ENCODE measurements at places on chromosomes 1 and 21.

DNA sequence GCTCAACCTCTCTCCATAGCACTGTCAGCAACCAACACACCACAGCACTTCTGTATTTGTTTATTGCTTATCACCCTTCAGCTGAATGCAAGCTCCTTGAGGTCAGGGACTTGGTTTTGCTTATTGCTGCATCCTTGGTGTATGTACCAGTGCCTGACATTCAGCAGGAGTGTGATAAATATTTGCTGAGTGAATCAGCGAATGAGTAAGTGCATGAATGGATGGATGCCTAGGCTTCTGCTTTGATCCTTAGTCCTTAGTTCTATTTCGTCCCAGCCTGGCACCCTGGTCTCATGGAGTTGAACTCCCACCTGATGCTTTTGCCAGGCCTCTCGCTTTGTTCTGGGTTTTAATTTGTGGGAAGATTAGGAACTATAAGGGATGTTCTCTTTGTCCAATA is 88.2 kb downstream of the ZSCAN20 start:
- DNase-seq = no peak

DNA sequence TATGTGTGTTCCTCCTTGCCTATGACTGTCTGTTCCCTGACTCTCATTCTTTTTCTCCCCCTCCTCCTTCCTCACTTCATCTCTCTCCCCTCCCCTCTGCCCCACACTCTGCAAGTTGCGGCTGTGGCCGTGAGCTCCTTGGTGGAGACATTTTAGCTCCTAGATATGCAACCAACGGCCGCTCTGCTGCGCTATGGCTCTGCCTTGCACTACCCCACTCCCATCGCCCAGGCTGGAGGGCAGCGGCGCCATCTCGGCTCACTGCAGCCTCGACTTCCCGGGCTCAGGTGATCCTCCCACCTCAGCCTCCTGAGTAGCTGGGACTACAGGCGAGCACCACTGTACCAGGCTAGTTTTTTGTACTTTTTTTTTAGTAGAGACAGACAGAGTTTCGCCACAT is 5.5 kb downstream of the REG4 start:
- DNase-seq = no peak

DNA sequence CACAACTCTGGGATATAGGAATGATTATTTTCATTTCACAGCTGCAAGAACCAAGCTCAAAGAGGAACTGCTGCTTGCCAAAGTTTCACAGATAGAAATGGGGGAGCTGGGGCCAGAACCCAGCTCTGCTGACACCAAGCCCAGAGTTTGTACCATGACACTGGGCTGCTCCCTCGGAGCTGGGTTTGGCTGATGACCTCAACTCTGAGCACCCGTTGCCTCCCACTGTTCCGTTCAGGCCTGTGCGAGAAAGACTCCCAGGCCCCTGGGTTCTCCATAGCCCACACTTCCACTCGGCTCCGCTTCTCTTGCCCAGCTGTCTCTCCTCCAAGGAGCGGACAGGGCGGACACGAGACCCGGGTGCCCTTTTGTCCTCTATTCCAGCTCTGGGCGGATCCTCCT is 55.2 kb downstream of the NGF start:
- DNase-seq = no peak

- no peak for DNase-seq
Measured at GRCh38 chr1:25861316-25862286, 2.3 kb upstream of the AUNIP start.

- no peak for DNase-seq
Measured at GRCh38 chr1:111412839-111413238, 14.7 kb downstream of the OVGP1 start.

DNA sequence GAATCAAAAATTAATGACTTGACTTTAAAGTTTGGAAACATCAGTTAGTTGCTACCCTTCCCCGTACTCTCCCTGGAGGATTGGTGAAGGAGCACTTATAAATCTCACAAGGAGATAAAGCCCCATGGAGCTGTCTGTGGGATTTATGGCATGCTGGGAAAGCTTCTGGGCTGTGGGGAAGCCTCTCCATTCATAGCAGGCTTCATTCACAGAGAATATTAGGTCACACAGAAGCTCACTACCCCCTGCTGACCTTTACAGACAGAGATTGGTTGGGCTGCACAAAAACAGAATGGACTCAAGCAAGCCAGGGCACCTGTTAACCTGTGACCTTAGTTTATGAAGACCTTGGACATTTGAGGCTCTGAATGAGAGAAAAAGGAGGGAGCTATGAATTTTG is 32.1 kb downstream of the RGL1 start:
- DNase-seq = no peak

GRCh38 chr1:53197291-53198200 is 922 bp downstream of the CPT2 start:
- no peak for DNase-seq

DNA sequence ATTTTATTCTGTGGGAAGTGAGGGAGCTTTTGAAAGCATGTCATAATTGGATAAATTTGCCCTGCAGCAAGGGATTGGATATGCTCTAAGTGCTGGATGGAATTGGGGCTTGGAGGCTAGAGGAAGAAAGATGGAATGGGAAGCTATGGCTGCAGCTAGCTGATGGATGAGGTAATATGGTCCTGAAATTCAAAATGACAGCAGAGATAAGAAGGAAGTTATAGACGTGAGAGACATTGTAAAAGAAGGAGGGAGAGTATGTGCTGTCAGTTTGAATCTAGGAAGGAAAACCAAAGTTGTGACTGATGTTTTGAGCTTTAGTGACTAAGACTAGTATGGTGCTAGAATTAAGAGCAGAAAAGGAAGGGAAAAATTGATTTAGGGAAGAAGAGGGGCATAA is 299.9 kb upstream of the SPAG17 start:
- DNase-seq = no peak

GRCh38 chr1:48644905-48645605 is 131.6 kb downstream of the BEND5 start:
- DNase-seq = no peak

GRCh38 chr21:31623664-31624063 is 35.8 kb upstream of the SOD1 start:
- no peak for DNase-seq

DNA sequence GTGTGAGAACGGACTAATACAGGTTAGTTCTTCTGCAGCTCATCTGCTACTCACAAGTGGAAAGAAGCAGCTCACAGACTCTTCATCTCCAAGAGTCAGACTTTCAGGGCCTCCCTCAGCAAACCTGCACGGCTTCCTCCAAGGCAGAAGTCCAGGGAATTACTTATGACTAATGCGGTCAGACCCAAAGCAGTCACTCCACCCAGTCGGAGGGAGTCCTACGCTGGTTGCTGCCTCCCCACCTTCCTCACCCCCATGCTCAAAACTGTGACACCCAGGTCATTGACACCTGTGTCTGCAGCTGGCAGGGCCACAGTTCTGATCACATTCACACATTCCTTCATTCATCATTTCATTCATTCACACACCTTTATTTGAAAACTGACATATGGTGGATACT is 38.4 kb upstream of the PRDM2 start:
- no peak for DNase-seq

- no peak for DNase-seq
Measured at GRCh38 chr1:150925080-150925479, 1.1 kb upstream of the SETDB1 start.

- no peak for DNase-seq
Measured at GRCh38 chr21:33071770-33072306, 1.9 kb downstream of the OLIG1 start.

DNA sequence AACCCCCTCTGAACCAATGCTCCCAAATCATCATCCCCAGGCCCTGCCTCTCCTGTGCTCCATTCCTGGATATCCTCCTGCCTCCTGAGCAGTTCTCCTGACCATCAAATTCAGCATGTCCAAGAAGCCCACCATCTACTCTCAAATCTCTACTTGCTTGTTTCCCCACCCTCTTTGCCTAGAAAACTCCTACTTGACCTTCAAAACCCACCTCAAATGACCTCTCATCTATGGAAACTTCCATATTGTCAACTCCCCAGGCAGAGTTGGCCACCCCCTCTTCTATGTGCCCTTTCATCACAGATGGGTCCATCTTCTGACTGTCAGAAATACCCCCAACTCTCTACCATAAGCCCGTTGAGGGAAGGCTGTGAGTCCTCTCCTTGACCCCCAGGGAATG is 16.8 kb downstream of the ADGRB2 start:
- no peak for DNase-seq

- DNase-seq = no peak
Measured at GRCh38 chr21:26909972-26910371, 56.9 kb downstream of the ADAMTS5 start.

DNA sequence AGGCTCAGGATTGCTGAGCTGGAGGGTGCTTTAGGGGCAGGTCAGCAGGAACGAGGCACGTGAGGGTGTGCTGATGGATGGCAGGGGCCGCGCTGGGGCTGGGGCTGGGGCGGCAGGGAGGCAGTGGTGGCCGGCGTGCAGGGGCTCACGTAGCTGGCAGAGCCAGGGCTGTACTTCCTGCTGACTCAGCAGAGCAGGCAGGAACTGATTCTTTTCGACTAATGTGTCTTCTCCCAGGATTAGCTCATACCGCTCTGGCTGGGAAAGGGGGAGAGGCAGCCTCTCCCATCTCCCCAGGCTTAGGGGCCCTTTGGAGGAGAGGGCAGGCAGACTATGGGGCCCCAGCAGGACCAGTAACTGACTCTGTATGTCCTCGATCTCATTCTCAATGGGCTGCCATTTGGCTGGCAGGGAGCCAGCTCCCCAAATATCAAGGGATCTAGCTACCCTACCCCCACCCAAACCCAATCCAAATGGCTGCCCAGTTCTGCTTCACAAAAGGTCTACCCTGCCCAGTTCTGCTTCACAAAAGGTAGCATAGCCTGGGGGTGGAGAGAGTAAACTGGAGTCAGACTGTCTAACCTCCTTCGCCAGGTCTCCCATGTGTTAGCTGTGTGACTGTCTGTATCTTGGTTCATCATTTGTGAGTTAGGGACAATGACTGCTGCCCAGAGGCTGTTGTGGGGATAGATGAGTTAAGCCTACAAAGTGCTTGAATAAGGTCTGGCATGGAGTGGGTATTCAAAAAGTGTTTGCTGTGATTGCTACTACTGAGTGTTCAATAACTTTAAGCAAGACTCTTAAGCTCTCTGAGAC is 100.1 kb upstream of the SLC2A1 start:
- no peak for DNase-seq

DNA sequence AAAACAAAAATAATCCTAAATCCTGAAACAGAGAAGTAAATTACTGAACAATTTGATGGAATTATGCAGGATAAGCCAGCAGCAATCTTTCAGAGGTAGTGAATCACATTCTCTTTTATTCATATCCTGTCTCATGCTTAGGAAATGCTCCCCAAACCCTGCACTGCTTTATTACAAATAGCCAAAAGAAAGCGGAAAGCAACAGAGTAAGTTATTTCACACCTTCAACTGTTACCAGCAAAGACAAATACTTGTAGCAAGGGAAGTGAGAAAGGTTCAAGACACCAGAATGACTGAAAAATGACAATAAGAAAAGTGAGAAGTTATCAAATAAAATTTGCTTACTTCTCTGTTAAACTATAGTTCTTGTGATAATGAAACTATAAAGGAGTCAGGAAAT is 6.2 kb downstream of the ZRANB2 start:
- DNase-seq = no peak

GRCh38 chr1:147388969-147389368 is 146.5 kb downstream of the CHD1L start:
- DNase-seq = no peak

- no peak for DNase-seq
Measured at GRCh38 chr1:72438270-72438669, 155.9 kb upstream of the NEGR1 start.

GRCh38 chr1:109877317-109877771 is 33.3 kb upstream of the CSF1 start:
- no peak for DNase-seq

DNA sequence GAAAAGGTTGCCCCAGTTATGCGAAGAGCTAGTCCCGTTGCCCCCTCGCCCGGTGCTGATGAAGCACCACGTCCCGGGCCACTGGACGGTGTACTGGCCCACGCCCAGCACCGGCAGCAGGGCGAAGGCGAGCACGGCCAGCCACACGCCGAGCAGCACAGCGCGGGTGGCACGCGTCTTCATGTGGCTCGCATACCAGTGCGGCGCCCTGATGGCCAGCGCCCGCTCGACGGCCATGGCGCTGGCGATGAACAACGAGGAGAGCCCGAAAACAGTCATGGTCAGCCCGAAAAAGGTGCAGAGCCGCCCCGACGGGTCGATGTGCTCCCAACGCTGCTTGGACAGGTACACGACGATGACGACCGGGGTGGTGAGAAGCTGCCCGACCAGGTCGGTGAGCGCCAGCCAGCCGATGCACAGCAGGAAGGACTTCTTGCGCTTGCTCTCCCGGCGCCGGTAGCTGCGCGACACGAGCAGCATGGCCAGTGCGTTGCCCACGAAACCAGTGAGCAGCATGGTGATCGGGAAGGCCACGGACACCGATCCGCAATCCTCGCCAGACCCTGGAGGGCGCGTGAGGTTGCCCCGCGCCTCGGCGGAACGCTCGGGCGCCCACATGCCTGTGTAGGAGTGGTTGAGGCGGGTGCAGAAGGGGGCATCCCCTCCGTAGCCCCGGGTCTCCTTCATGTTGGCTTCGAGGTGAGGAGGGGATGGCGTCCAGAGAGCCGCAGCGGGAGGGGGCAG is 553 bp downstream of the PTGER3 start:
- no peak for DNase-seq

- no peak for DNase-seq
Measured at GRCh38 chr1:115029526-115029925, at the start of gene TSHB. Gene TSHB, plus strand, starts transcription at chr1:115029826. Its CDS starts 3,537 bp downstream, at chr1:115033363.

GRCh38 chr1:159922511-159923202 is 2.6 kb downstream of the TAGLN2 start:
- DNase-seq = no peak

DNA sequence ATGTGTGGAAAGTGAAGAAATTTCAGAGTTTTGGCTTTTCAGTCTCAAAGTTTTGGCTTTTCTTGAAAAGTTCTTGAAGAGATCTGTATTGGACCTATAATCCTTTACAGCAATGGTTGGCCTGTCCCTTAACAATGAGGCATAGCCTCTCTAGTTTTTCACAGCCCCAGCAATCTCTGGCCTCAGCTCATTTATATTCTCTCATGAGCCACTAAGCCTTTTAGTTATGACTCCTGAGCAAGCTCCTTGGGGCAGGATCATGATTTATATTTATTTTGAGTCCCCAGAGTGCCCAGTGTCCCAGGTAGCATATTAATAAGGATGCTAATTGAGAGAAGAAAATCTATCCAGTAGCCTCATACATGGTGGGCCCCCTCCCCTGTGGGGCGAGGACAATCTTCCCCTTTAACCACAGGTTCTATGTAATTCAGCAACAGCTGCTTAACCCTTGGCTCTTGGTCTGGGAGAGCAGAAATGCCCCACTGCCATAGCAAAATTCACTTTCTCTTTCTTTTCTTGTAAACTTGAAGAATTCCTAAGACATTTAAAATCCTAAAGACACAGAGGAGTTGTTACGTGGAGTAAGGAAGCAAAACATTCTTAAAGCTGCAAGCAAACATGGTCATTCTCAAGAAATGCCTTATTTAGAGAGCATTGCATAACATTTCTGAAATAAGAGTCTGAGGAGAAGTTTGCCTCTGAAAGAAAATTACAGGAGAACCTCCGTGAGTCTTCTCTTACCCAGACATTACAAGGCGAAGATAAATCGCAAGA is 6.3 kb downstream of the NGF start:
- DNase-seq = no peak

GRCh38 chr21:45607909-45608295 is 35.6 kb upstream of the PCBP3 start:
- no peak for DNase-seq

GRCh38 chr1:84505493-84506001 is 639 bp upstream of the SPATA1 start:
- DNase-seq = no peak

GRCh38 chr1:116288201-116288598 is 84.8 kb upstream of the ATP1A1 start:
- no peak for DNase-seq
